ENCODE measurements at places on chromosomes 2 and 18.

- no peak for DNase-seq
Observed at GRCh38 chr18:3605486-3605952, 155.5 kb downstream of the TGIF1 start.

- no peak for DNase-seq
Observed at GRCh38 chr2:187775196-187775595, 221.0 kb upstream of the TFPI start.

DNA sequence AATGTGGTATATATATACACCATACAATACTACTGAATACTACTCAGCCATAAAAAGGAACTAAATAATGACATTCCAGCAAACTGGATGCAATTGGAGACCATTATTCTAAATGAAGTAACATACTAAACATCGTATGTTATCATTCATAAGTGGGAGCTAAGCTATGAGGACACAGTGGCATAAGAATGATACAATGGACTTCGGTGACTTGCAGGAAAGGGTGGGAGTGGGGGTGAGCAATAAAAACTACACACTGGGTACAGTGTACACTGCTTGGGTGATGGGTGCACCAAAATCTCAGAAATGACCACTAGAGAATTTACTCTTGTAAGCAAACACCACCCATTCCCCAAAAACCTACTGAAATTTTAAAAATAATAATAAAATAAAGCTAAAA, 87.9 kb downstream of the RAB31 start:
- DNase-seq: no peak

DNA sequence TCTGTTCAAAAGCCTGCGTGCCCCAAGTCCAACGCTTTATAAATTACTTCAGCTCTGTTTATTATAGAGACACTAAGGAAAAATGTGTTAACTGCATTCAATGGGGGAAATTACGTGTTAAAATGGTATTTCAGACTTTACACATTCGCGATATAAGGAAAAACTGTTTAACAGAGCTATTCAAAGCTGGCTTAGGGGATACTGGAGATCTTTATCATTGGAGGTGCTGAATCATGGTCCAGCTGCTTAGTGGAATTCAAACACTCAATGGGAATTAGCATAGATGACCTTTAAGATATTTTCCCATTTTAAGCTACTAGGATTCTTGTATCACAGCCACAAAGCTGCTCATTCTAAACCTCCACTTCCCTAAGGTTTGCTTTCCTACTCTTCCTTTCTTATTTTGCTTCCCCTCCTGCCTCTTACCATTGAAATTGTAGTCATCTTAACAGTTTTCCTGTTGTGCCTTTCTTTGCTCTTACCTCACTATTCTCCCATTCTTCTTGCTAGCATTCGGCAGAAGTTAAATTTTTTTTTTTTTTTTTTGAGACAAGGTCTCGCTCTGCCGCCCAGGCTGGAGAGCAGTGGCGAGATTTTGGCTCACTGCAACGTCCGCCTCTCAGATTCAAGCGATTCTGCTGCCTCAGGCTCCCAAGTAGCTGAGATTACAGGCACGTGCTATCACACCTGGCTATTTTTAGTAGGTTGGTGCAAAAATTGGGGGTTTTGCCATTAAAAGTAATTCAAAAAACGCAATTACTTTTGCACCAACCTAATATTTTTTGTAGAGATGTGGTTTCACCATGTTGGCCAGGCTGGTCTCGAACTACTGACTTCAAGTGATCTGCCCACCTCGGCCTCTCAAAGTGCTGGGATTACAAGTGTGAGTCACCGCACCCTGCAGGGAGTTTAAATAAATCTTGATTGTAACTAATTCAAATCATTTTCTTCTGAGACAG, 6.5 kb downstream of the SULT6B1 start:
- no peak for DNase-seq

DNA sequence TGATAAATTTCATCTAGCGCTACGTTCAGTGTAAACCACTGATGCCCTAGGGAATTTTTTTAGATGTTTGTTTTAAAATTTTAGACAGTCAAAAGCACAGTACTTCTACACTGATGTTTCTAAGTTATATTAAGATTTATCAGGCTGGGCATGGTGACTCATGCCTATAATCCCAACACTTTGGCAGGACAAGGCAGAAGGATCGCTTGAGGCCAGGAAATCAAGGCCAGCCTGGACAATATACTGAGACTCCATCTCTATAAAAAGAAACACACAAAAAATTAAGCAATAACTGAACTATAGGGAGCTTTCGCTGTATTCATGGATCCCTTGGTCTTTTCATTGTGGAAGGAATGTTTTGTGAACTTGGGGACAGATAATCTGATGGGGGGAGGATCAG, 50.6 kb upstream of the MAPRE2 start:
- no peak for DNase-seq

DNA sequence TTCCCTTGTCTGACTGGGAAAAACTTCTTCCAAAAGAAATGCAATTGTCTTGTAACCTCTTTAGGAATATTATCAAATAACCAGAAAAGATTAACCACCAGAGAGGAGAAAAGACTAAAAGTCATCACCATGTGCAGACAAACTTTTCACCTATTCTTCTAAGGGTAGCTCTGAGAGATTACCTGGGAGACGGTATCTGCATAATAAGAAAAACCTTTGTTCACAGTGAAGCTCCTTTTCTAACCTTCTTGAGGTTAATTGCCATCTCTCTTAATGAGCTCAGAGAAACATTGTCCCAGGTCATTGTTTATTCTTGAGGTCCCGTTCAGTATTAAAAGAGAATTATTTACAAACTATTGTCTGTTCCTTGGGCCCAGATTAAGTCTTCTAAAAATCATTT, 1091.2 kb upstream of the LRRTM1 start:
- DNase-seq: no peak

GRCh38 chr2:4174796-4175195, 471.4 kb downstream of the DCDC2C start:
- no peak for DNase-seq

DNA sequence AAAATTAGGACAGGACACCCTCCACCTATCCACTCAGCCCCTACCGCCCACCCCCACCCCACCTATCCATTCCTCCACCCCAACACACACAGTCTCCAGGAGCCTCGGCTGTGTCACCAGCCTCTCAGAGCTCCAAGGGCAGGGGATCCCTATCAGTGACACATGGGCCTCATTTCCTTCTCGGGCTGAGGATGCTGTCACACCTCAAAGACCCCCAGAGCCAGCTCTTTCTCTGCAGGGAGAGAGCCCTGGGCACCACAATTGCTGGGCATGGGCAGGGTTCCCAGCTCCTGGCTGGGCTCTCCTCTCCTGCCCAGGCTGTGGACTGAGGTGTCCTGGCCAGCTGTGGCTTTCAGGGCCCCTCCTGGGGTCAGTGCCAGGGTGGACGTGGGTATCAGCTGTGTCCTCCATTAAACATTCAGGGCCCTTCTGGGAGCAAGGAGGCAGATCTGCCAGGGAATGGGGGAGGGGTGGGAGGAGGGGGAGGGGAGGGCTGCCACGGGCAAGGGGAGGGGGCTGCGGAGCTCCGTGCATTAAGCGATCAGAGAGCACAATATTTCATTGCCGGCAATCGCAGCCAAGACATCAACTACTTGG, 14.3 kb upstream of the ECEL1 start:
- DNase-seq: peak; percentile 3

- DNase-seq: peak; percentile 71
Observed at GRCh38 chr2:178414266-178415247, 36.4 kb downstream of the PRKRA start.

DNA sequence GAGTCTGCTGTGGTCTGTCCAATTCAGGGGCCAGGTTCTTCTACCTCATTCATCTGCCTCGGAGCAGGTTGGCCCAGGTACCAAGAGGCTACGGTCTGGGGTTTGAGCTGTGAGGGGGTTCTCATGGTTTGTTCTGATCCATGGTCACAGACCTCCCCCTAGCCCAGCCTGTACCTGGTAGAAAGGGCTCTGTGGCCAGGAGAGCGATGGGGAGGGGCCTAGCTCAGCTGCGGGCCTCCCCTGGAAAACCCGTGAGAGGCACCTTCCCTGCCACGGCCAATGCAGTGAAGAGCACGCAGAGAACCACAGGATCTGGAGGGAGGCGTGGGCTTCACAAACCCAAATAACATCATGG, 19.6 kb upstream of the ALLC start:
- DNase-seq: no peak

DNA sequence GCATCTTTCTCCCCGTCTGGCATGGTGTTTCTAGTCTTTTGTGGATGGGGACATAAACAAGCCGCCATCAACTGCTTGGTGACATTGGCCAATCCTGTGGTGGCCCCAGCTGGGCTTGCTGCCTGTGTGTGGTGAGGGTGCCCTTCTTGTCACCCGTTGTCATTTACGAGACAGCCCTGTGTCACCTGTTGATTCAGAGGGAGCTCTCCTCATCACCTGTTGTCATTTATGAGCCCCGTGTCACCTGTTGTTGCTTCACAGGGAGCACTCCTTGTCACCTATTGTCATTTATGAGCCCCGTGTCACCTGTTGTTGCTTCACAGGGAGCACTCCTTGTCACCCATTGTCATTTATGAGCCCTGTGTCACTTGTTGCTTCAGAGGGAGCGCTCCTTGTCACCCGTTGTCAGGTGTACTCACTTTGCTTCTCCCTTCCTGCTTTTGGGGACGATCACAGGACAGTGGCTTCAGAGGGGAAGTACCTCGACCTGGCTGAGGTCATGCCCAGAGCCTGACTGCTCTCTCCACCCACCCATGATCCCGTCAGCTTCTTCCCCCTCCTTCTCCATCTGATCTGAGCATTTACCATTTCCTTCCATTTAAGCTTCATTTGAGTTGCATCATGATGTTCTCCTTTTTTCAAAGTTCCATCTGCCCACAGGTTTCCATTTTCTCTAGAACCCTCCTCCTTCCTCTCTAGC, 29.1 kb downstream of the HPCAL1 start:
- peak; percentile 85 for DNase-seq

DNA sequence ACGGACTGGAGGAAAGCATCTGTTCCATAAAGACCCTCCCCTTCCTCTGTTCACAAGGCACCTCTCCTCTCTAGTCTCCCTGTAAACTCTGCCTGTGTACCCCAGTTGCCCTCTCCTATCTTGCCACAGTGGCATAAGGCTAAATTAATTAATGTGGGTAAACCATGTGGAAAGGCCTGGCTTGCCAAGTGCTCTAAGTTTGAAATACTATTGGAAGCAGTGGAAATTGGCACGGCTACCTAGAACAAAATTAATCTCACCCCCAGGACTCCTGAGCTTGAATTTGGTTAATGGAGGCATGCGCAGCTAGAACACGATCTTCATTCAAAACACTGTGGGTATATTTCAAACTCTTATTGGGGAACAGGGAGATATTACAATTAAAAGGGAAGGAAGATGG, 19.2 kb upstream of the SLC14A2 start:
- no peak for DNase-seq

DNA sequence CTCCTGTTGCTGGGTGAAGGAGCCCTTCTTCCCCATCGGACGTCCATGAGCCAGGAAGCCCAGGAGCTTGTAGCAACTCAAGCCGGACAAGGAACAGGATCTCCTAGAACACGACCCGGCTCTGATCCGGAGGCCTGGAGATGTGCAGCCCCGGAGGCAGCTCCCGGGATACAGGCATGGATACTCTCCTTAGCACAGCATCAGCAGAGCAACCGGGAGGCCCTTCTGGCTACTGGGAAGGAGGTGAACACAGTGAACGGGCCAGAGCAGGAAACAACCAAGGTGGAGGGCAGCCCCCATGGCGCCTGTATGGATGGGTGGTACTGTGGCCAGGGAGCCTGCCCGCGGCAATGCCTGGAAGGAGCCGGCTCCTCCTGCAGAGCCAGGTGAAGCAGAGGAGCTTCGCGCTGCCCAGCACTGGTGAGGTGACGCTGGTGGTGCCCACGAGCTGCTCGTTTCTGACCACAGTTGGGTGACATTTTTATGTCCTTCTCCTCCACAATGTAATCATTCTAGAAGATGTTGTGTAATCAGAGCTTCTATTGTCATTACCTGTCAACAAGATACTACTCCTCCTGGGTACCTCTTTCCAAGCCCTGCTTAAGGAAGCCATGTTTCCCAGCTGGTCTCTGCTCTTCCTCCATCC, 94.3 kb downstream of the TWIST2 start:
- no peak for DNase-seq

- no peak for DNase-seq
Observed at GRCh38 chr2:128628996-128629395, 310.3 kb upstream of the HS6ST1 start.

DNA sequence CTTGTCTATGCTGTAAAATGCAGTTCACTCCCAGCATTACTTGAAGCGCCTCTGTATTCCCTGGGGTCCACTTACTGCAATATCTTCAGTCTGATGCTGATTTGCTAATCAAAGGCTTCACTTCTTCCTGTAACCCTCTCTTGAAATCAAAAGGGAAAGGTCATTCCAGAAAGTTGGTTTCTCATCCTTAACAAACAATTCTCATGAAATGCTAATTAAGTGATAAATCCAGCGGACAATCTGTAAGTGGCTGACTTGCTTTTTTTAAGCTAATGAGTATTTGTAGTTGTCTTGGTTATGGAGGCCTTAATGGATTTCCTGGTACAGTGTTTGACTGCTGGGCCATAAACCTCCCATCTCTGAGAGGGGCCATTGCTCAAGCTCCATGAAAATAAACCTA, 499.6 kb upstream of the HS6ST1 start:
- DNase-seq: no peak

DNA sequence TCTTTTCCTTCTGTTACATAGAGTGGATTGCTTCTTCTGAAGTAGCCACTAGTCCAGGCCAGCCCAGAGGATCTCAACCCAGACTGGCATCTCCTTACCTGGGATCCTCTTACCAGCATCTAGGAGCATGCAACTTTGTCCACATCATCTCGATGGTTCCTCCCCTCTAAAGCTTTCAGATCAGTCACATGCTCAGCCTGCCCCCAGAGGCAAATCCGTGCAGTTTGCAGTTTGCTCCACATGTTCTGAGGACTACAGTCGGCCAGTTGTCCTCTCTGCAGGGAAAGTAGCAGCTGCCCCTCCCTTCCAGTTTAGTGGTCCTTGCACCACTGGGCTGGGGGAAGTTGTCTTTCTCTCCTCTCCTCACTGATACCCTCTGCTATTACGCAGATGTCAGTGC, 259.8 kb upstream of the APCDD1 start:
- no peak for DNase-seq

- peak; percentile 38 for DNase-seq
Observed at GRCh38 chr18:63216516-63217311, 102.9 kb downstream of the BCL2 start.

DNA sequence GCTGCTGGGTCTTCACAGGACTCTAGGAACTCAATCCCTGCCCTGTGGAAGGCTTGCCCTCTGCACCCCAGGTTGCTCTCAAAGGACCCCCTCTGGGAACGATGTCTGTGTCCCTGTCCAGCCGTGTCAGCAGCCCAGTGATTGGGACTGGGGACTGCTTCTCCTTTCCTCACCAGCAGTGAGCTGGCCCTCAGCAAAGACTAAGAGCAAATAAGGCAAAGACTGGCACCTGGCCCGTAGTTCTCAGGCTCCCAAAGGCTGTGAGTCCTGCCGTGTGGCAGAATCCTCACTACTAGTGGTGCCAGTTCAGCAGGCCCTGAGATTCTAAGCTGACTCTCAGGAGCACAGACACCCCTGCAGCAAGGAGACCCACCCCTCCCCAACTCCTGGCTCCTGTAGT, 47.8 kb downstream of the TMEM163 start:
- DNase-seq: no peak

GRCh38 chr2:234444893-234445292, 52.0 kb downstream of the ARL4C start:
- DNase-seq: peak; percentile 59

- no peak for DNase-seq
Observed at GRCh38 chr18:44844486-44844885, 163.8 kb downstream of the SETBP1 start.
